Cortex of kidney (tissue), 1 donor: ENCODE measurements at places on chromosomes 3 and 15.

- DNase-seq = no peak
These were observed 94.9 kb upstream of the NSMCE3 start for GRCh38 chr15:29364426-29365078.

DNA sequence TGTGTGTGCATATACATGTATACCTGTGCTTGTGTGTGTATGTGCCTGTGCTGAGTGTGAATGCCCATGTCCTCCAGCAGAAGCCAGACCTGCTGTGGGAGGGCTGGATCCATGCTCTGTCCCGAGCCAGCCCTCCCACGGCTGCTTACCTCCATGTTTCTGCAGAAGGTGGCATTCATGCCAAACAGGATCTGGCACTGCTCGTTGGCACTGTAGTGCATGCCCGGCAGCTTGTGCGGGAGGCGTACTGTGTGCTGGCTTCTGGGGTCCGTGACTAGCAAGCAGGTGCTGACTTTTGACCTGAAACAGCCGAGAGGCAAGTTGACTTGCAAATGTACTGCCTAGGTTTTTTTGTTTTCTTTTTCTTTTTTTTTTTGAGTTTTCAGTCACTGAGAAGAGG, 189.3 kb downstream of the ADAMTS17 start:
- no peak for DNase-seq

DNA sequence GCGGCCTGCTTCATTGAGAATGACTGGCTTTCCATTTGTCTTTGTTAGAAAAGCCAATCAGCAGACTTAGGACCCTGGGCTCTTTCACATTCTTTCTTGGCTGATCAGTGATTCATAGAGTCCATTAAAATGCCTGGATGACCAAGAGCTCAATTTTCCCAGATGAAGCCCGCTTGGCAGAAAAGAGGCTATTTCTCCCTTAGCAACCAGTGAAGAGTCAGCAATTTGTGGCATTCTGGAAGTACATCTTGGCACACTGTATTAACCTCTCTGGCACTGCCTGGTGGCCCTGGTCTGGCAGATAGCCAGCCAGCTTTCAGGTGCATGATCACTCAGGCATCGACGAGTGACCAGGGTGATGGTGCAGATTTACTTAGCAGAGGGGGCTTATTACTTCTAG, 145.7 kb upstream of the PLAAT1 start:
- DNase-seq = no peak

DNA sequence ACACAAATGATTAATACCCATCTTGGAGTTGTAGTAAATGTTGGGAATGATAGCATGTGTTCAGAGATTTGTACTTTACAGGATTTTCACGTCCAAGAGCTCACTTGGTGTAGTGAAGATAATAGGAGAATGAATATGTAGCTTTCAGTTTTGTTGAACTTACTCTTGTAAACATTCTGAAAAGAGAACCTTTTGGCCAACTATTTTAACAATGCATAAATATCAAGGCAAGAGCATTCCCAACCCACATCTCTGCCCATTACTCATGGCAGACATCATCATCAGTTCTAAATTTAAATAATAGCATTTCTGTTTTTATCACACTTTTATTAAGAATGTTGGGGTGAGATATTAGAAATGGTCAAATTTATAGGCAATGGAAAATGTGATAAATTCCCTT, 465.2 kb upstream of the TPRG1 start:
- no peak for DNase-seq

DNA sequence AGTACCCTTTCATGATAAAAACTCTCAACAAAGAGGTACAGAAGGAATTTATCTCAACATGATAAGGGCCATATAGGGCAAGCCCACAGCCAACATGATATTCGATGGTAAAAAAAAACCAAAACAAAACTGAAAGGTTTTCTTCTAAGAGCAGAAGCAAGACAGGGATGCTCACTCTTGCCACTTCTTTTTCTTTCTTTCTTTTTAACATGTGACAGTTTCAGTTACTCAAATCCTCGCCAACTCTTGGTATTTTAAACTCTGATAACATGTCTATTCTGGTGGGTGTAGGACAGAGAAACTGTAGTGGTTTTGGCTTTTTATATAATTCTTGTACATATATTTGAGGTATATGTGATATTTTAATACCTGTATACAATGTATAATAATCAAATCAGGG, 74.0 kb upstream of the NMNAT3 start:
- no peak for DNase-seq

DNA sequence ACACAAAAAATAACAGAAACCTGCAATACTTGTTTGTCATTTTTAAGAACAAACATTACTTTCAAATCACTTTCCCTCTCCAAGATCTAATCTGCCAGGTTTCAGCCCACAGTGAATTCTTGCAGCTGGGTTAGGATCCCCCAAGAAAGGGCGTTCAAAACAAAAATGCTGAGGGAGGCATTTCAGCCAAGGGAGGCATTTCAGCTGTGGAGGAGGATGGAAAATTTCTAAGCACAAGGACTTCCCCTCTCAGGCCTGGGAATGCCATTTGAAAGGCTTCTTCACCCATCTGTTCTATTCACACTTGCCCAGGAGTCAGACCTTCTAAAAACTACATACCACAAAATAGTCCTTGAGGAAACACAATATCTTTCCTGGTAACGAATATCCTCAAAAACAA, 69.1 kb downstream of the P3H2 start:
- no peak for DNase-seq

DNA sequence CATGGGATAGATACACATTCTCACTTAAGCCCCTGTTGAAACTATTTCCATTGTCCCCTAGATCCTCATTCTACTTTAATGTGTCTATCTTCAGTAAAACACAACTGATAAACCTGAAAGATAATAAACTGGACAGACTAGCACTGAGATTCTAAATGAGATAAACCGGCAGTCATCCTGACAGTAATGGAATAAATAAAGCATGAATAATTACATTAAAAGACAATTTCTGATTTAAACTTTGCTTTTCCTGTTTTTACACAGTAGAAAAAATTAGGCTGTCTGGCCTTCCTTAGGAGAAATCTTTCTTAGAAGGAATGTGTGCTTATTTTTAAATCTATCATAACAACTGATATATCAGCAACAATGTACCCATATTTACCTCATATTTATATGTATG, 232.4 kb downstream of the FHIT start:
- no peak for DNase-seq

- DNase-seq = no peak
These were observed 66.1 kb downstream of the FILIP1L start for GRCh38 chr3:100048248-100048647.

DNA sequence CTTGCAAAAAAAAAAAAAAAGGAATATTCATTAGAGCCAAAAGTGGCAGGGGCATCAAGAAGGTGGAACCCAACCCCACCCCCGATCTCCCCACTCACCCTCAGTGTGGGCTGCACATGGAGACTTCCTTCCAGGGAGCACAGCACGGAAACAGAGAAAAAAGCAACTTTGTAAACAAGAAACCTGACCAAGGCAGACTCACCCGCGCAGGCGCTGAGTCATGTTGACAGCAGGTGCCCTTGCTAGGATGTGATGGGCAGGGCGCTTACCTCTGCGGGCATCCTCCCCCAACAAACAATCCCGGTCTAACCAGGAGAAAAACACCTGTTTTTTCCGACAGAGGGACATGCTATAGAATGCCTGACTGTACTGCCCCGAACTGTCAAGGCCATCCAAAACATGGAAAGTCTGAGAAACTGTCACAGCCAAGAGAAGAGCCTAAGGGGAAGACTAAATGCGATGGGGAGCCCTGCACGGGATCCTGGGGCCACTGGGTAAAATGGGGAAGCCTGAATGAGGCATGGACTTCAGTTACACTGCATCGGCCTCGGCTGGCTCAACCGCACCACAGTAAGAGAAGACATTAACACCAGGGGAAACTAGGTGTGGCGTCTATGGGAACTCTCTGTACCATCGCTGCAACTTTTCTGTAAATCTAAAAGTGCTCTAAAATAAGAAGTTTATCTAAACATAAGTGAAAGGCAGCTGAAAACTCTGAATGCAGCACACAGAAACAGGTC, 66.7 kb upstream of the GATA2 start:
- DNase-seq = no peak

- DNase-seq = no peak
These were observed 147.3 kb upstream of the TLE3 start for GRCh38 chr15:70244978-70245542.

DNA sequence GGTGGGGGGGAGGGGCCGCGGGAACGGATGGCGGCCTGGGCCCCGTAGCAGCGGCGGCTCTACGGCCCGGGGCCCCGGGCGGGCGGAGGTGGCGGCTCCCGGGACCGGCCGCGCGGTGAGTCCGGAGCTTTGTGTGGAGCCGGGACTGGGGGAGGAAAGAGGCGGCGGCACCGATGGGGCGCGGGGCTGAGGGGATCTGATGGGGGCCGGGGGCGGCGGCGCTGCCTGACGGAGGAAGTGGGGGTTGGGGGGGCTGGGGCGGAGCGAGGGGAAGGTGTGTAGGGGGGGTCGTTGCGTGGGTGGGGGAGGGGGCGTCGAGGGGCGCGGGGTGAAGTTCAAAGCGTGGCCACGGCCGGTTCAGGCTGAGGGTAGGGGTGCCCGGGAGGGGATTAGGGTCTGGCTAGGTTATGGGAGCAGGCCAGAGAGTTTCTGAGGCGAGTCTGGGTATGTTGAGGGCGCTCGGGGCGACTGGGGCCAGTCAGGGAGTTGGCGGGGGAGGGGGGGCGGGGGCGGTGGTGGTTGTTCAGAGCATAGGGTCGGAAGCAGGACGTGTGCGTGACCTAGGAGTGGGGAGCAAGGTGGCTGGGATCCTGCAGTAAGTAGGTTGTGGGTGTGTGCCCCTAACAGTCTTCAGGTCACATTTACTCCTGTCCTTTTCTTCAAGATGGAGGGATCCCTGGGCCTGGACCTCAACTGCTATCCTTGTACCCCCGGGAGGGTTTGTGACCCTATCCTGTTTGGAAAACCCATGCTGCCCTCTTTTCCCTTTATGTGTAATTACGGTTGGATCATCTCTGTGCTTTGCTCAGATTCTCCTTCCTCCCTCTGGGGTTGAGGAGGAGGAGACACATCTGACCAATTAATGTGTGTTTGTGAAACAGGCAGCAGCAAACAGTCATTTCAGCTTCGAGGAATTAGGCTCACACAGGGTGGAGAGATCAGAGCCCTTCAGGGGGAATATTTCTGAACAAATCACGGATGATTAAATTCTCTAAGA, 644 bp downstream of the ZNF609 start:
- no peak for DNase-seq

DNA sequence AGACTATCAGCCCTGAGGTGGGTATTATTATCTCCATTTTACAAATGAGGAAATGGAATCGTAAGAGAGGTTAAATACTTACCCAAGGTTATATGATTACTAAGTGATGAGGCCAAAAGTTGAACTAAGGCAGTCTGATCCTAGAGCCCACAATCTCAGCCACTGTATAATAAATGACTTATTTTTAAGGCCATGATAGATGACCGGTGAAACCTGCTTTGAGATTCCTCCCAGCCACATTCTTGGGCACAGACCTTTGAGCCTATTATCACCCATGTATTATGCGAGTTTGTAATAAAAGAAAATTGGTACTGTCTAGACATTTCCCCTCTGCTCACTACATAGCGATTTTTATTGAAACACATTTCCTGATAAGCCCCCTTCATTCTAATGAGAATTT, 37.4 kb downstream of the POLQ start:
- no peak for DNase-seq

DNA sequence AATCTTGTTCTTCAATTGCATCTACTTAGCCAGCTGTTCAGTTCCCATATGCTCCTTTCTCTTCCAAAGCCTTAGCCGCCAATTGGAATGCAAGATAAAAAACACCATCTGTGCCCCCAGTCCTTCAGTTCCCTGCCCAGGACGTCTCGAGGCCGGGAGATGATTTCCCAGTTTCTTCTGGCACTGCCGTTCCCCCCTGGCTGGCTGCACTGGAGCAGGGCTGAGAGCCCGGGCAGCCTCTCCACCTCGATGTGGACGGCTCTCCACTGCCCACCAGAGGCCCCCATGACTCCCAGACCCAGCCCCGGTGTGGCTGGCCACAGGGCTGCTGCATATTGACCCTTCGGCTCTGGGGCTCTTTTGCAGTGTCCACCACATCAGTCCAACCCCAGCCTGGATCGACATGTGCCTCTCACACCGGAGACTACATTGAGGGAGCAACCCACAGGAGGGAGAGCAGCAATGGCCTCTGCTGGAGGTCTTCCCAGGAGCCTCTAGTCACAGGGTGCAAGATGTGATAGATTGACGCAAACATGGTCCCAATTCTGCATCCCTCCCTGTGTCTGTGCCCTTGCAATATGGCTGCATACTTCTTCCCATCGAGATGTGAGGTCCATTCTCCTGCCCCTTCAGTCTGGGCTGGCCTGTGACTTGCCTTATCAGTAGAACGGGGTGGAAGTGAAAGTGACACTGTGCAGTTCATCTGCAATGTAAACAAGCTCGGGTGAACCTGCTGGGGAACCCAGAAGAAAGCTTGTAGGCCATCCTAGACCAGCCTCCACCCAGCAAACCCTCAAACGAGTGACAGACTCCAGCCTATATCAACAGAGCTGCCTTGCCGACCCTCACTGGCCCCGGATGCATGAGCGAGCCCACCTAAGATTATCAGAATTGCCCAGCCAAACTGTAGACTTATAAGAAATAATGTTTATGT, 52.3 kb upstream of the PRR20G start:
- DNase-seq = no peak

DNA sequence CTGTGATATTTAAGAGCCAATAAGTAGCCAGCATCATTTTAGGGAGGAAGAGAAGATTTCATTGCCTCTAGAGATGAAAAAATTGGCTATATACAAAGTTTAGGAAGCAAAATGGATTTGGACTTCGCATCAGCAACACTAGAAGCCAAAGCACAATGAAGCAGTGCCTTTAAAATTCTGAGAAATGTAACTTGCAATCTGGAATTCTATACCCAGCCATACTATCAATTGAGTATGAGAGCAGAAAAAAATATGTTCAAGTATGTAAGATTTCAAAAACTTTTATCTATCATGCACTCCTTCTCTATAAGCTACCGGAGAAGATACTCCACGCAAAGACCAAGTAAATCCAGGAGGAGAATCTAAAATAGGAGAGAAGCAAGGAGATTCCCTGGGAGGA, 47.4 kb upstream of the ATP13A3 start:
- no peak for DNase-seq

GRCh38 chr3:139284221-139284620, 59.6 kb upstream of the MRPS22 start:
- no peak for DNase-seq

GRCh38 chr3:139571711-139572110, 32.2 kb upstream of the RBP1 start:
- DNase-seq = no peak

GRCh38 chr3:154112146-154112852, 8.9 kb upstream of the ARHGEF26 start:
- no peak for DNase-seq

GRCh38 chr3:178826435-178827123, 245.0 kb downstream of the ZMAT3 start:
- no peak for DNase-seq

- DNase-seq = no peak
These were observed 32.6 kb upstream of the NOX5 start for GRCh38 chr15:68981941-68982340.

GRCh38 chr3:13186435-13186815, 113.2 kb upstream of the IQSEC1 start:
- DNase-seq = no peak

GRCh38 chr15:56732135-56732885, 999 bp downstream of the ZNF280D start:
- DNase-seq = no peak

GRCh38 chr3:38616658-38617057, 32.8 kb downstream of the SCN5A start:
- no peak for DNase-seq

GRCh38 chr15:98025237-98025636, 64.7 kb downstream of the ARRDC4 start:
- no peak for DNase-seq

GRCh38 chr3:53593611-53594010, 99.2 kb downstream of the CACNA1D start:
- DNase-seq = no peak
